Foreskin melanocyte (primary cell): ENCODE measurements at places on chromosomes 4 and X.

GRCh38 chr4:170581969-170582368 is 492.2 kb upstream of the AADAT start:
- no peak for DNase-seq

GRCh38 chr4:148633720-148634119 is 191.5 kb upstream of the NR3C2 start:
- DNase-seq: no peak

GRCh38 chr4:150217192-150217591 is 138.9 kb downstream of the DCLK2 start:
- peak; percentile 51 for DNase-seq

GRCh38 chr4:1579001-1579900 is 104.9 kb downstream of the FAM53A start:
- peak; percentile 25 for DNase-seq

DNA sequence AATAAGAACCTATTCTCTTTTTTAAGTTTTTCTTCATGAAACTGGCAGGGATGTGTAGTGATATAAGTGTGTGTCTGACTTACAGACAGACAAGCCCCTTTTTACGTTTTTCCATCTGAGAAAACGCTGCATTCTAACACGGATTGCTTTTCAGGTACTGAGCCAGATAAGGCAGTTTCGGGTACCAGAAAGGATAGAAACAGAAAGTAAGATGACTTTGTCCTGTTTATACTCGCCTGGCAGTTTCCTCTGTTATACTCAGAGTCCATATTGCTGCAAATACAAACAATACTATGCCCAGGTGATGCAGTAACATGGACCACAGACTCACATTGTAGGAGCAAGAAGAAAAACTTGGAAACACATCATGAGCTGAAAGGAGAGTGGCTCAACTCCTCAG is 2320.6 kb upstream of the AGA start:
- DNase-seq: no peak

DNA sequence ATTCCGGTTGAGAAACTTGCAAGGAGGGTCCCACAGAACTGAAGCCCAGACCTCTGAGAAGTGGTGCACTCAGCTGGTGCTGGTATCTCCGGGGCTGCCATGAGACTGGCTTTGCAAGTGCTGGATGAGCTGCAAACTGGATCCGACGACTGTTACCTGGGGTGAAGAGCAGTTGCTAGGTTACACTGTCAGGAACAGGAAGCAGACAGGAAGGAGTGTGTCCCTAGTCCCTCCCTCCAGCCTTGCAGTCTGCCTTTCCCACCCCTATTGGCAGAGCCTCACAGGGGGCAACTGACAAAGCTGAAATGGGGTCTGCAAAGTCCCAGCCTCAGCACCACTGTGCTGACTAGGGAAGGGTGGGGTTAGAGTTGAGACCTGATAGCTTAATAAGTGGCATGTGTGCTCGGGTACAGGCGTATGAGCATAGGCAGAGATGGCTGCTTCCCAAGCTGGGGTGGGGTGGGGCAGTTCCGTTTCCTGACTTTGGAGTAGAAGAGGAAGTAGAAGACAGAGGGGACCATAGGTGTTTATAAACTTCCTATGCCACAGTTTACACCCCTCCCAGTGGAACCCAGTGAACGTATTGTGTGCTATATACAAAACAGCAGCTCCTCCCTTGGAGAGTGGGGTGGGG is 18.0 kb downstream of the PPEF1 start:
- DNase-seq: no peak

- DNase-seq: no peak
These were observed 130.8 kb upstream of the FRG1 start for GRCh38 chr4:189809839-189810238.

- peak; percentile 73 for DNase-seq
These were observed 32.3 kb upstream of the CXCL8 start for GRCh38 chr4:73707918-73708577.

- DNase-seq: no peak
These were observed 185.3 kb upstream of the BCOR start for GRCh38 chrX:40282946-40283660.

DNA sequence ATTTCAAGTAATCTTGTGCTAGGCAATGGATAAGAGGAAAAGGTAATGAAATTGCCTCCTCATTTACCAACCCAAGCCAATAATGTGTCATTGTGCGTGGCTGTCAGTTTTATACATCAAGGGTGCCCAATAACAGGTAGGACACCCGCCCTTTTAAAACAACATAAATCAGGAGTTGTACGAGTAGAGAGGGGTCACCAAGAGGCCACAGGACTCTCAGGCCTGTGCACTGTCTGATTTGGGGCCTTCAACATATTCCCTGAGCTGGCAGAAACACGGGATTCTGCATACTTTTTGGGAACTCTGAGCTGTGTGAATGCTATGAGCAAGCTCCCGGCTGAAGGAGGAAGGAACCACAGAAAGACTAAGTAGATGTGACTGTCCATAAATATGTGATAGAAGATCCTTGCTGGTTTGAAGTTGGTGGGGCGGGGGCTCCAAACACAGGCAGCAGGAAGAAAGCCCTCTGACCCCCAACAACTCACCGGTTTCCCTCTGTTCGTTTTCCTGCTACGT is 82.7 kb upstream of the MAML3 start:
- no peak for DNase-seq

GRCh38 chr4:19130866-19131265 is 1109.3 kb upstream of the LCORL start:
- DNase-seq: no peak

DNA sequence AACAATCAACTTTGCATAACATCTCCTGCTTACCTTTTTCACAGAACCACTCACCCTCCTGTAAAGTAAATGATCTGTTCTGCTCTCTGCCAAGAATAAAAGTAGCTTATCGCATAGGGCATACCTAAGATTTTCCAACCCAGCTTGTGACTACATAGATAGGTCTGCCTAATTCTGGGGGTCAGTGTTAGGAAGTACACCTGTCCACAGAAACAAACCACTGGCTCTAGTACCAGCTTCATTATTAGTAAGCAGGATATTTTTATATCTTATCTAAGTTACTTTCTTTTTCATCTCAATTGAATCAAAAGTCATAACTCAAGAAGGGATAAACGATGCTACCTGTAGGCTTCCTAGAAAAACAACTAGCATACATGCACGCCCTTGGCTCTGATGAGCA is 23.8 kb downstream of the CXCL1 start:
- DNase-seq: no peak

GRCh38 chrX:108439426-108439942 is at the start of gene COL4A5:
Gene COL4A5 (plus strand): TSS chrX:108439838. CDS start chrX:108440126, 288 bp downstream.
- DNase-seq: peak; percentile 59

DNA sequence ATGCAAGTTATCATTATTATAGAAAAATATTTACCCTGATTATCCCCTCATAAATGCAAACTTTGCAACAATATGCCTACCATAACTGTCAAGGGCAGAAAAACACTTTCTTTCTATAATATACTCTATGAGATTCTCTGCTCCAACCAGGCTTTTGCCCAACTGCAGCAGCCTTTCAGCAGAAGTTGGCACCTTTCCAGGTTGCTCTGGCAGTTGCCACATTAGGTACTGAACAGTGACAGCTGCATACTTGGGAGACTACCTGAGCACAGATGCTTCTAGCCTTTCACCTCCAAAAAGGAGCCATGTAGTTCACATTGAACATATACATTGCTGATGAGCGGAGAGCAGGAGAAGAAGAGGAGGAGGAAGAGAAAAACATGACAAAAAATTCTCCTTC is 69.5 kb upstream of the BRWD3 start:
- no peak for DNase-seq

DNA sequence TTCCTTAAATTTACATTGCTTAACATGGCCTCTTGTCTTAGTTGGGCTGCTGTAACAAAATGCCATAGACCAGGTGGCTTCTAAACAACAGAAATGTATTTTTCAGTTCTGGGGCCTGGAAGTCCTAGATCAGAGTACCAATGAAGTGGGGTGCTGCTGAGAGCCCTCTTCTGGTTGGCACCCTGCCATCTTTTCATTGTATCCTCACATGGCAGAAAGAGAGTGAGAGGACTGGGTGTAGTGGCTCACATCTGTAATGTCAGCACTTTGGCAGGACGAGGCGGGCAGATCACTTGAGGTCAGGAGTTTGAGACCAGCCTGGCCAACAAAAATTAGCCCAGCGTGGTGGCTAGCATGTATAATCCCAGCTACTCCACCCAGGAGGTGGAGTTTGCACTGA is 12.0 kb upstream of the KLB start:
- DNase-seq: no peak

- no peak for DNase-seq
These were observed 145.4 kb downstream of the FNIP2 start for GRCh38 chr4:158914218-158914617.

DNA sequence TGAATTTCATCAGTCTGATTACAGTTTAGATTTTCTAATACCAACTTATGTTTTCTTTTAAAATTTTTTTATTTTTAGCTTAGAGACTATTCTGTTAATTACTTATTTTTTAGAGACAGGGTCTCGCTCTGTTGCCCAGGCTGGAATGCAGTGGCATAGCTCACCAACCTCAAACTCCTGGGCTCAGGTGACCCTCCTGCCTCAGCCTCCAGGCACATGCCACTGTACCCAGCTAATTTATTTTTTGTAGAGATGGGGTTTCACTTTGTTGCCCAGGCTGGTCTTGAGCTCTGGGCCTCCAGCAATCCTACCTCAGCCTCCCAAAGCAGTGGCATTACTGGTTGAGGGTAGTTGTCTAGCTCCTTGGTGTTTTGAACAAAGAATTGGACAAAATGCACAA is 102.0 kb downstream of the KLHL8 start:
- no peak for DNase-seq

GRCh38 chrX:47285836-47286320 is 53.1 kb downstream of the USP11 start:
- no peak for DNase-seq

DNA sequence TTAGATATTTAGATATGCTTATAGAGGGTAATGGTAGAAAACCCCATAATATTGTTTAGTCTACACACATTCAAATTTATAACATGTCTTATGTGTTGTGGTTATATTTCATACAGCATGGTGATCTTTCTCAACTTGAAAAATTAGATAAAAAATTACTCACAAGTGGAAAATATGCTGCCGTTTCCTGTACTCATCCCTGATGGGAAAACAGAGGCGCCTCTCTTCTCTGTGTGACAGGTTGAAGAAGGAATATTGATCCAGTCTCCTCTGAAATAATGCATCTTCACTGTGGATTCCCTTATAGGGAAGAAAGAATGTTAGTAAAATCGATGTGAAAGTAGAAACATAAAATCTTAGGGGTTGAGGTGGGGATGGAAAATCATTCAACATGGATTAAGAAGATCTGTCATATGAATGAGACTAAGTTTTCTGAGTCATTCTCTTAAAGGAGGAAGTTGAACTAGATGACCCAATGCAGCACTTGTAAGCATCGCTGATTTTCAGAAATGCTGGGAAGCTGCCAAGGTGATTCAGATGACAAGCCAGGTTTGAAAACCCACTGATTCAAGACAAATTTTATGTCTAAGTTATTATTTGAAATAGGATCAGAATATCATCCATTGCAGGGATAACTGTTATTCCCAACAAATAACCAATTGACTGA is 70.7 kb downstream of the ANKRD50 start:
- no peak for DNase-seq

DNA sequence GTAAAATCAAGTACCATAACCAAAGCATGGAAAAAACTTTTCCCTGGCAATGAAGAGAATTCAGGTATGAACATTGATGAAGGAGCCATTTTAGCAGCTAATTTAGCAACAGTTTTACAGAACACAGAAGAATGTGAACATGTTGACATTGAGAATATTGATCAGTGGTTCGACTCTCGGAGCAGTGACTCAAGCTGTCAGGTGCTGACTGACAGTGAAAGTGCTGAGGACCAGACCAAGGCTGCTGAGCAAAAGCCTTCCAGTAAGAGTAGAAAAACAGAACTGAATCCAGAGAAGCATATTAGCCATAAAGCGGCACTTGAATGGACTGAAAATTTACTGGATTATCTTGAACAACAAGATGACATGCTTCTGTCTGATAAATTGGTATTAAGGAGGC is 2.8 kb downstream of the TIGD2 start:
- no peak for DNase-seq

- DNase-seq: no peak
These were observed 15.8 kb downstream of the DCTD start for GRCh38 chr4:182901337-182901736.

DNA sequence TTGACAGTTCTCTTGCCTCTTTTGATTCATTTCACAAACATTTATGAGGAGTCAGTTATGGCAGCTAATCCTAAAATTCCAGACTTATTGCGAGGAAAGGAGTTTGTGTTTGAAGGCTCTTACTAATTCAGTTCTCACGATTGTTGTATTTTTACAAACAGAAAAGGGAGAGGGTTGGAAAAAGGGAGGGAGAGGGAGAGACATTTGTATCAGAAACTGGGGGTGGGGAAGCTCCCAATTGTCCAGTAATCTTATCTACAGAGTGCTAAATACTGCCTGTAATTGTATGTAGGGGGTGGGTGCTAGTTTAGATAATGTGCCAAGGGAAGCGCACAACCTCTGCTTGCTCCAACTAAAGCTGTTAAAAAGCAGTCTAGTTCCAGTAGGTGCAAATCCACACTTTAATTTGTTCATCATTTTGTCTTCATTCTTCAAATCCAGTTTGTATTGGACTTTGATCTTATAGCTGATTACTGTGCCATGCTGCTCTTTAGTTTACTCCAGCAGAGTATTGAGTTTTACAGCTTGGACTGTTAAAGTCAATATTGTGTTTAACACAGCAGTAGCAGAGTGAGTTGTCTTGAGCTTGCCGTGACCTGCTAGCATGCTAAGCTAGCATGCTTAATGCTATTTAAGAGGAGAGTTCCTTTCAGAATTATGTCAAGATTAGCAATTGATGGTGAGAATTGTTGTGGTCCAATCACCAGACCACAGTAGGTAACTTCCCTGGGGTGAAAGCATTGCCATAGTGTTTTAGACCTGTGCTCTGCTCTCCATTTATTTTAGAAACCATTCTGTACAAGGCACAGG is 13.9 kb downstream of the FNIP2 start:
- no peak for DNase-seq

GRCh38 chrX:112067601-112068000 is 15.0 kb downstream of the TRPC5 start:
- no peak for DNase-seq

GRCh38 chr4:165964591-165964990 is 91.6 kb downstream of the TLL1 start:
- no peak for DNase-seq

DNA sequence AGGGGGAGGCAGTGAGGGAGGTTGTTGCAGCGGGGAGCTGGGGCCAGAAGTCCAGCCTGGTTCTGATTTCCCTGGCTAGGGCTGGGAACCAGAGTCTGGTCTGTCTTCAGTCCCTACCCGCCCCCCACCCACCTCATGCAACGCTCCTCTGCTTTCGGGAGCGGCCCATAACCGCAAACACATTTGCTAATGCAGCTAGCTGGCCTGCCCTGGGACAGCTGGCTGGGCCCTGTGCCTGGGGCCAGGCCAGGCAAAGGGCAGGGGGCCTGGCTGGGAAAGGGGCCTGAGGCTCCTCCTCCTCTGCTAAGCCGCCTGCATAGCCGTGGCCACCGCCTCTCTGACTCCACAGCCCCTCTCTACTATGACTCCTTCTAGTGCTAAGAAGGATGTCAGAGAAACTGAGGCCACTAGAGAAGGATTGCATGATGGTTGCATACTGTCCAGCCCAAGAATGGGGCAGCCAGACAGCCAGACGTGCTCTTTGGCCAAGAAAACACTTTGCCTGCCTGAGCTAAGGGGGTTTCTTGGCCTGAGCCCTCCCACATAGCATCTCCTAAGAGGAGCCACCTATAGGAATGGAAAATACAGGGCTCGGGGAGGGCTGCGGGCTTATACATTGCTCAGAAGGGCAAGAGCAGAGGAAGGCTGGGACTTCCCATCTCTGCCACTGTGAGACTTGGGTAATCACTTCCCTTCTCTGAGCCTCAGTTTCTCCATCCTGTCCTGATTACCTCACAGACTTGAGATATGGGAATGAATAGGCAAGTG is 76.9 kb downstream of the PJA1 start:
- DNase-seq: no peak

- peak; percentile 20 for DNase-seq
These were observed 155.4 kb downstream of the TBCK start for GRCh38 chr4:106160560-106160959.
